Kidney (tissue), 22 donors: ENCODE measurements at places on chromosomes 4 and X.

- no peak for DNase-seq
These were observed 642.5 kb upstream of the PCDH10 start for GRCh38 chr4:132506568-132506967.

GRCh38 chr4:151908734-151909497 lies 148.1 kb upstream of the GATB start:
- no peak for DNase-seq

DNA sequence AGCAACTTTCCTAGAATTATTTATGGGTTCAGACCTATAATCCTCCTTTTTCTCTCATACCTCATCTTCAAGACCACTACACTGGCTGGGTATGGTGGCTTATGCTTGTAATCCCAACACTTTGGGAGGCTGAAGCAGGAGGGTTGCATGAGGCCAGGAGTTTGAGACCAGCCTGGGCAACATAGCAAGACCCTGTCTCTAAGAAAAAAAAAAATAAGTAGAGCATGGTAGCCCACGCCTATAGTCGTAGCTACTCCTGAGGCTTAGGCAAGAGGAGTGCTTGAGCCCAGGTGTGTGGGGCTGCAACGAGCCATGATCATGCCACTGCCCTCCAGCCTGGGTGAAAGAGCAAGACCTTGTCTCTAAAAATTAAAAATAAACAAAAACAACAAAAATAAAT lies 832.4 kb downstream of the PCDH18 start:
- no peak for DNase-seq

DNA sequence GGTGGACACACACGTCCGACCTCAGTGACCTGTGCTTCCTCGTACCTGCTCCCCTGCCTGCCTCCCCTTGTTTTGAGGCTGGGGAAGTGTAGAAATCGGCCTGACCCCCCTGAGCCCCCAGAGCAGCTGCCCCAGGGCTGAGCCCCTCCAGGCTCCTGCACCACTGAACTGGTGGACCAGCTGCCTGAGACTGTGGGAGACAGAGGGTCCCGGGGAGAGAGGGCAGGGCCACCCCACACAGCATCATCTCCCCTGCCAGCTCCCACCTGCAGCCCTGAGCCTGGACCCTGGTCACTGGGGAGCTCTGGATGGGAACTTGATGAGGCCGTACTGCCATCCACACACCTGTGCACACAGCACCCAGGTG lies 15.0 kb upstream of the NAT8L start:
- DNase-seq = no peak

GRCh38 chr4:181958446-181958845 lies 284.8 kb upstream of the TENM3 start:
- DNase-seq = no peak

DNA sequence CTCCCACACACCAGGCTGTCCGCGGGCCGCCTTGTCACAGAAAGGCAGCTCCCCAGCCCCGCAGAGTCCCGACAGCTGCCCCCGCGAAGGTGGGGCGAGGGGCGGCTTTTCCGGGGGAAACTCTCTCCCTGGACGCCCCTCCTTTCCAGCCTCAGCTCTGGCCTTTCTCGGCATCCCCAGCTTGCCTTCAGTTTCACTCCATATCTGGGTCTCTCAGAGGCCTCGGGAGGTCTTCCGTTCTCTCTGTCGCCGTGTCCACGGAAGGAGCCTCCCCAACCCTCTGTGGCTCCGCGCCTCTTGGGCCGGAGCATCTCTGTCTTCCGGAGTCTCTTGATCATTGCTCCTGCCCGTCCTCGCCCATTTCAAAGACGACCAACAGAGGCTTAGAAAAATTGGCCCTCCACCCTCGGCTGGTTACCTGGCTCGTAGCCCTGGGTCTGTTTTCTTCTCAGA lies 6.1 kb upstream of the MSX1 start:
- DNase-seq = no peak

DNA sequence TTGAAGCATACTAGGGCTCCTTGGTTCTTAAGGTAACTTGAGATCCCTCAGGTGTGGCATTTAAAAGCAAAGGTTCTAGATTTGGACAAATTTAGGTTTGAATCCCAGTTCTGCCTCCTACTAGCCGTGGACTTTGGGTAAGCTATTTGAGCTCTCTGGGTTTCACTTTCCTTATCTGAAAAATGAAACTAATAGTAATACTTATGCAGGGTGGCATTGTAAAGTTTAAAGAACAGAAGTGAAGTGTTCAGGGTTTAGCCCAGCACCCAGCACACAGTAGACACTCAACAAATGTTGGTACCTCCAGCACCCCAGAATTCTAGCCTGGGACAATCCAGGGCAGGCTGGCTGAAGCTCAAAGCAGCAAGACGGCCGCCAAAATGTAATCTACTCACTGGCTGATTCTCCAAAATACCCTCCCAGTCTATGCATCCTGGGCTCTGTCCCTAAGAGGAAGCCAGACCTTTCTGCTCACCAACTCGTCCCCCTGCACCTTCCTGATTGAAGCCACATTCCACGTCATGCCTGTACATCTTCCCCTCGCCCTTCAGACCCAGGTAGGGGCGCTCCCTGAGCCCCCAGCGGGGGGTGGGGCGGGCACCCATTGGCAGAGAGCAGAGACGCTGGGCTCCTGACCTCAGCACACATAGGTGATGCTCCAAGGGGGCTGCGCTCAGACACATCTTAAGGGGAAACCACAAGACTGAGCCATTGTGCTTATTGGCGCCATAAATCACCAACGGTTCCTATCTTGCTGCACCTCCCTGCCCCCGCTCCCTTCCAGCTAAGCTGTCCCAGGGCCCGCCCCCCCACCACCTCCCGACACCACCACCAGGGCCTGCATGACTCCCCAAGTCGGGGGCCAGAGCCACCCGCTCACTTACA lies 160.6 kb downstream of the BCOR start:
- DNase-seq = peak; percentile 44

DNA sequence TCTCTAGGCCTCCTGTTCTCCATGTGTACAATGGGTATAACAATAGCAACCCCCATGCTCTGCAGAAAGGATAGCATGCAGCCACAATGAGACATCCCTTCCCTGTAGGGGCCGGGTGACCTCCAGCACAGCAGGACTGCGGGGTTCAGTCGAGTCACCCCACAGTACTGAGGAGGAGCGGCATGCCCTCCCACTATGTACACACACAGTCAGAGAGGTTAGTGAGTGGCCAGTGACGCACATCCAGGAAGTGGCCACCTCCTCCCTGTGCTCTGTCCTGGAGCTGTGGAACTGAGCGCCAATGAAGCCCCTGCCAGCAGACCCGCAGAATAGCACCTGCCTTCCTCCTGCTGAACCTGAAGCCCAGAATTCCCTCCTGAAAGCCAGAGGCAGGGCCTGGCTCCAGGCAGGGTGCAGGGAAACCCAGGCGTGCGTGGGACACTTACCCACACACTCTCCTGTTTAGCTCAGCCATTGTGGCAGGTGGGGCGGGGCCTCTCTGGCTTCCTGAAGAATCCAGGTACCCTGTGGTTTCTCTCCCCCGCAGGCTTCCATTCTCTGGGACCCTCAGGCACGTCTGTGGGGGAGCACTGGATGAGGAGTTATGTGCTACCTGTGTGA lies 50.0 kb downstream of the WFS1 start:
- DNase-seq = no peak

DNA sequence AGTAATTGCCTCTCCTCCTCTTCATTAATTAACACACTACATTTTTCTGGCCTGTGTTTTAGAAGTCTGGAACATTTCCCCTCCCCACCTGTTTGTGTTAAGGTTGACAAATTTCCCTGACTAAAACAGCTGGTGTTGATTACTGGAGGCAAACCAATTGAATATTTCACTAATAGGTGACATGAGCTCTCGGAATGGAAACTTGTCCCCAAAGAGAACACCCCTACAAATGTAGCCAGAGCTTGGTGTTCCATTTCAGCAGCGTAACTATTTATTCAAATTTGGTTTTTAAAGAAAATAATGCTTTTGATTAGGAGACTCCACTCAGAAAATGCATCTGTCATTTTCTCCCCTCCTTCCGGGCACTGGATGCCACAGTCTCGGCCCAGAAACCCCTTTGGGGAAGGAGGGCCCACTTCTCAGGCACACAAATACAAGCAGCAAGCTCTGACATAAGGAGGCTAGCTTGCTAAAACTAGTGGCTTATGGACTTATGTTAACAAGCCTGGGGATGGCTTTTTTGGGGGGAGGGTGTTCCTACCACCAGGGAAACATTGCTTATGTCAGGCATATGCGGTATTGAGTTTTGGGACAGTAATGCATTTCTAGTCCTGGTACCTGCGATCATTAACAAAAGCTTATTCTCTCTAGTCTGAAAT lies 2.2 kb downstream of the RNF150 start:
- DNase-seq = peak; percentile 42
